ENCODE measurements at places on chromosomes 4 and X. TPM values are rescaled to one million over a fixed set of nuclear protein-coding genes. Genes with fewer than 3 reads are reported as not detected.
A peak's percentile ranks its signal among the peaks of the same experiment; 100 is the strongest.

CXorf49 gene
- total RNA-seq: not detected

PLXNB3 gene
- 7.9 TPM for total RNA-seq

PRR32 gene
- total RNA-seq: not detected

ADH7 gene
- total RNA-seq: not detected

USP9X gene
- 74.8 TPM for total RNA-seq

DNA sequence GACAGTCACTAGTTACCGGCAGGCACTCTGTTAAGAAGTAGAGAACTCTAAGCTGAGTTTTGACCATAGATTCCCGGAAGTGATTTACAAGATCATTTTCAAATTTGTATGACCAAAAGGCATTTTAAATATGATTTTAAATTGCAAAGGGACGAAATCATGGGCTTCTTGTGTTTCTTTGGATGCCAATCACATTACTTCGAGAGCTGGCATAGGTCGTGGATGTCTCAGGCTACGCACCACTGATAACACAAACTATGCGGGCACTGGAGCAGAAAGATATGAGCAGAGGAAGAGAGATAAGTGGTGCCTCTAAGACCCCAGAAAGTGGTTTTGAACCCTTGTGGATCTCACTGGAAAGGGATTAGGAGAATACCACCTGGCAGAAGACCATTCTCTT lies 294.2 kb upstream of the FTHL17 start:
- no peak for DNase-seq

DNA sequence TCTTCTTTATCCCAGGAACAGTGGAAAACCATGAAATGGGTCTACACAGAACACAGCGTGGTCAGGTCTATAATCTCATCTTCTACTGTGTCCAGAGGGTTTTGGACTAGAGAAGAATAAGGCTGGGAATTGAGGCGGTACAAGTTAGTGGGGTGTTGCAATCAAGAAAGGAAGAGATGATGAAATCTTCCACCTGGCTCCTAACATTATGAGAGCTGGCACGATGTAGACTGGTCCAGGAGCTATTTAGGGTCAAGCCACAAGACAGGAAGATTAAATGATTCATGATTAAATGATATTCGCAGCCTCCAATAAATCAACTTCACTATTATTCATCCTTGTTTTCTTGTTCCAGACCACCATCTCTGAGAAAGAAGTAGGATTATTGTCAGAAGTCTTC lies 88.0 kb downstream of the ARSF start:
- H3K4me3 ChIP-seq: no peak overlapping the region
- no peak overlapping the region for H3K27ac ChIP-seq
- H3K27me3 ChIP-seq: no peaks in the 10 kb centered on the region
- H3K36me3 ChIP-seq: no peaks in the 10 kb centered on the region
- no peaks in the 10 kb centered on the region for H3K4me1 ChIP-seq
- no peak for DNase-seq

GRCh38 chr4:78553043-78553396 lies 1.4 kb downstream of the ANXA3 start:
- no peaks in the 10 kb centered on the region for H3K27me3 ChIP-seq
- H3K4me1 ChIP-seq: peaks cover 8% of the 10 kb centered on the region
- H3K36me3 ChIP-seq: no peaks in the 10 kb centered on the region
- peak overlapping the region; percentile 57 for H3K4me3 ChIP-seq

DNA sequence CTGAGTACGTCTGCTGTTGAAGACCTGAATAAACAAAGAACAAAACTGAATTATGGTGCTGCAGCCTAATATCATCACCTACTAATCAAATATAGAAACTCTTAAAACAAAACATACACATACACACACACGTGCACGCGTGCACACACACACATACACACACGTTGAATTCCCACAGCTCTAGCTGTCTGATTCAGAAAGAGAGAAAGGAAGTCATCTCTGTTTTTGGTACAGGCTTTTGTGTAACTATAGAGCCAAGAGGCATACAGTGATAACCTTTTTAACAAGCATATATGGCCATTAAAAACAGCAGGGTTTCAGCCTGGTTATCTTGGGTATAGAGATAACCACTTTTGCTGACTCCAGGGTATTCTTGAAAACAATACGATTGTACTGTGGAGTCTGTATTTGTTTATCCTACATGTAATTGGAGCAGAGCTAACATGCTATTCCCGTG lies 823.2 kb downstream of the CCSER1 start:
- DNase-seq: no peak
- no peaks in the 10 kb centered on the region for H3K36me3 ChIP-seq

- H3K27me3 ChIP-seq: no peaks in the 10 kb centered on the region
- H3K4me1 ChIP-seq: no peaks in the 10 kb centered on the region
- DNase-seq: no peak
Measured at GRCh38 chr4:65535113-65535512, 135.2 kb downstream of the EPHA5 start.

DNA sequence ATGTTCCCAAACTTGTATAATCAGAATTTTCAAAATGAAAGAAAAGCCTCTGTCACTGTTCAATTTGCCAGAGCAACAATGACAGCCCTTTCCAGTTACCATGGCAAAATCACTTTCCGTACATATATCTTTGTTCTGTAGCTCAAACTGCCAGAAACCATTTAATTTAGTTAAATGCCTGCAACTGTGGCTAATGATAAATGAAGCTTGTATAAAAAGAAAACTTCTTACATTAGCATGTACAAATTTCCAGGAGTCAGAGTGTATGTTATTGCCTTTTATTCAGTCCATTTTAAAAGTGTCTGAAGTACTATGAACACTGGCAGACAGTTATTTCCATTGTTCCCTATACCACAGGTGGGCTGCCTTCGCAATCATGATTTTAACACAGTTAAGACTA lies 30.3 kb downstream of the ARAP2 start:
- H3K4me3 ChIP-seq: no peak overlapping the region
- DNase-seq: no peak
- no peaks in the 10 kb centered on the region for H3K27me3 ChIP-seq
- H3K4me1 ChIP-seq: no peaks in the 10 kb centered on the region
- no peak overlapping the region for H3K27ac ChIP-seq
- peaks cover 7% of the 10 kb centered on the region for H3K36me3 ChIP-seq

DNA sequence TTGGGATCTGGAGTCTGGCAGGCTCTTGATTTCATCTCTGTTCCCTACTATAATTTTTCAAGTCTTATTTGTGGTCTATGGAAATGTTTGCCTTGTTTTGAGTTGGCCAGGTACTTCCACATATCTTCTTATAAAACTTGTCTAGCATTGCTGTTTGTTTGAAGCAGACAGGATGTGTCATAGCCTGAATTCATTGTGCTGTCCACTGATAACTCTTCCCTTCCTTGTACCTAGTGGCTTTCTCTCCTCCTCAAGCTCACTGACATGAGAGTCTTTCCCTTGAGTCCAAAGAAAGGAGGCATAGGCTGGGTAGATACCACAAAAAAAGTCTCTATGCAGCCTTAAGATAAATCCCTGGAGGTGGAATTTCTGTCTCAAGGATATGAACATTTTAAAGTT lies 59.2 kb upstream of the FAM241A start:
- no peaks in the 10 kb centered on the region for H3K4me1 ChIP-seq
- H3K4me3 ChIP-seq: no peak overlapping the region
- no peak overlapping the region for H3K27ac ChIP-seq
- peaks cover 3% of the 10 kb centered on the region for H3K27me3 ChIP-seq
- DNase-seq: no peak

DNA sequence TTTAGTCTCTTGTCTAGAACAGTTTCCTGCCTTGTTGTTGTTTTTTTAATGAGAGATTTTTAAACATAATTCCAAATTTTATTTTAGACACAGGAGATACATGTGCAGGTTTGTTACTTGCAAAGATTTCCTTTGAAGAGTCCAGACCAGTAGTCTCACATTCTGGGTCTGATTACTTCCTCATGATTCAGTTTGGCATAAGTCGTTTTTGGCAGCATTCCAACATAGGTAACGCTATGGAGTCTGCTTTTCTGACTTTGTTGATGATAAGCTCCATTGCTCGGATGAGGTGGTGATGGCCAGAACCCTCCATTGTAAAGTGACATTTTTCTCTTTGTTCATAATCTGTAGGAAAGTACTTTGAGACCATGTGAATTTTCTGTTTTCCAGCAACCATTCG lies 74.7 kb downstream of the CLCN4 start:
- no peaks in the 10 kb centered on the region for H3K27me3 ChIP-seq
- H3K4me3 ChIP-seq: no peak overlapping the region

DNA sequence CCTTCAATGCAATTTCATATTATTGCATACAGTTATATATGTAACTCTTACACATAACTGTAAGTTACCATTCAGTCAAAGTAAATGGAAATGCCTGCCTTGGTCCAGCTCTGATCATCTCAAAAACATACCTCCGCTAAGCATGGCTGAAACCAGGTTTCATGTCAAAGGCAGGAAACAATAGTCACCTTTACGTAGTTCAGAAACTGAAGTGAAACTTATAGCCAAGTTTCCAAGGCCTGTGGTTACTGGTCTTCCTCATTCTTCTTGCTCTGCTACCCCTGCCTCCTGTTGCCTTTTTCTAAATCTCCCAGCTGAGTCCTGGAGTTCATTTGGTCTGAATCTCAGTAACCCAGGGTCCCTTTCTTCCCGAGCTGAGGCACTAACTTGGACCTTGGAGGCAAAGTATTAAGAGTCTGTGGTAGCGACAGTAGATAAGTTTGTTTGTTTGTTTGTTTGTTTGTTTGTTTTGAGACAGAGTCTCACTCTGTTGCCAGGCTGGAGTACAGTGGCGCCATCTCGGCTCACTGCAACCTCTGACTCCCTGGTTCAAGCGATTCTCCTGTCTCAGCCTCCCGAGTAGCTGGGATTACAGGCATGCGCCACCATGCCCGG lies 30.8 kb downstream of the DAPP1 start:
- H3K27ac ChIP-seq: no peak overlapping the region
- no peaks in the 10 kb centered on the region for H3K27me3 ChIP-seq
- H3K36me3 ChIP-seq: no peaks in the 10 kb centered on the region
- no peak overlapping the region for H3K4me3 ChIP-seq

GRCh38 chrX:15814771-15815365 lies 24.6 kb downstream of the ZRSR2 start:
- no peak overlapping the region for H3K27ac ChIP-seq
- no peaks in the 10 kb centered on the region for H3K36me3 ChIP-seq
- no peak for DNase-seq
- H3K4me3 ChIP-seq: no peak overlapping the region

DNA sequence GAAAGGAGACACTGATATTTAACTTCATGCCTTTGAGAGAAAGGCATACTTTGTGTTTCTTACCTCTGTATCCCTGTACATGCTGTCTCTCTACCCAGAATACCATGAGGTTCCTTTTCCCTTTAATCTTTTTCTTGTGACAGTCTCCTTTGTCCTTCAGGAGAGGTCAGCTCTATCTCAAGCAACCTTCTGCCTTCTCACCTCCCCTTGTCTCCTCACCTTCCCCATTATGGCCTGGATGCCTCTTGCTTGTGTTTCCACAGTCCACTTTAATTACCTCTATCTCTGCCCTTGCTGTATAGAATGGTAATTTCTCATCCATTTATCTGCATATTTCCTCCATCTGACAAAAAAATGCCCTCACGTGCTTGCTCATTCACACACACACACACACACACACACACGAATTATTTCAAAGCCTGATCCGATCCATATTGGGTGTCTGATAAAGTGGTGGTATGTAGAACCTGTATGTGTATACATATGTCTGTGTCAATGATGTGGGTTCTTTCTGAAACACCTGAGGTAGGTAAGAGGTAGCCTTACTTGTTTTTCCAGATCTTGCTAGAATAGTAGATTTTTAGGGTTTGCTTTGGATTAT lies 28.5 kb downstream of the MSN start:
- no peak for DNase-seq
- H3K36me3 ChIP-seq: no peaks in the 10 kb centered on the region
- peaks cover 91% of the 10 kb centered on the region for H3K4me1 ChIP-seq
- no peak overlapping the region for H3K4me3 ChIP-seq
- H3K27me3 ChIP-seq: no peaks in the 10 kb centered on the region

DNA sequence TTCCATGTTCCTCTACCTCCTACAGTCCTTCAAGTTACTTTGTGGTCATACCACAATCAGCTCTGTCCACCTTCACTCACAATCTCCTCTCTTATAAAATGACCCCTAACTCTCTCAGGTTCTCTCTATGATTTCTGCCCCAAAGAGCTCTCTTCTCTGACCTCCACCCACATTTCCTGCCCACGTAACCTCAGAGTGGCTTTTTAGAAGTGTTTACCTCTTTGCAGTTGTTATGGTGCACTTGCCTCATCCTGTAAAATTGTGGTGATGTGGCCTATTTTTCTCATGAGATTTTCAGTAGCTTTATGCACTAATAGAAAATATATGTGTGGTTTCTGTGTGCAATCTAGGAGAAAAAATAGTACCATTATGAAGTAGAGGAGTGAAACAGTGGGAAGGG lies 215.8 kb downstream of the PACRGL start:
- no peaks in the 10 kb centered on the region for H3K27me3 ChIP-seq
- H3K27ac ChIP-seq: no peak overlapping the region
- no peak for DNase-seq
- no peaks in the 10 kb centered on the region for H3K4me1 ChIP-seq
- H3K36me3 ChIP-seq: no peaks in the 10 kb centered on the region
- no peak overlapping the region for H3K4me3 ChIP-seq

Measured in heart left ventricle (tissue), 16 donors.